CD14-positive monocyte (primary cell): ENCODE measurements at places on chromosomes 4 and X.

DNA sequence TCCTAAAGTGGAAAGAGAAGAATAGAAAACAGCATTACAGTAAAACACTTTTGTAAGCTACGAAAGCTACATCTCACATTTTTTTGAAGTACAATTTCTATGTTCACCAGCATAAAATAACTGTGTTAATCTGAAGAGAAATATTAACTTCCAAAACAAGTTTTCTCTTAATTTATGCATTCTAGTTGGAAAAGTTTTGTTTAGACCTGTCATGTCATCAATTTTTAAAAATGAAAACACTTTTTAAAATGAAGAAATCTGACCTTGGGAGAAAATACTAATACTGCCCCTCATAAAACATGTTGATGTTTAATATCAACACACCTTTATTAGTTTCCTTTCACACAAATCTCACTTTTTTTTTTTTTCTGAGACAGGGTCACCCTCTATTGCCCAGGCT is 45.2 kb downstream of the CCDC158 start:
- DNase-seq, result no peak

DNA sequence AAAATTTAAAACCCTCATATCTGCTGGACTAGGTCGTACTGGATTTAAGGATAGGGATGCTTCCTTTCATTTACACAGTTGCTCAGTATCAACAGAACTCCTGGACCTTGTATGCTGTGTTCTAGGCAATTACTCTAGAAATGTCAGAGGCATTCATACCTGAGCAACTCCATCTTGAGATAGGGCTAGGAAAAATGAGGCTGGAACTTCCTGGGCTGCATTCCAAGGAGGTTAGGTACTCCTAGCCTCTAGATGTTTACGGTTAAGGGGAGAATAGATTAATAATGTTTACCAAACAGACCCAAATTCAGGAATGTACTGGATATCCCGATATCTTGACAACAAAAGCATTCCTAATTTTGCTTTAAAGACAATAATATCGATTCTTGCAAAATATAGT is 84.7 kb upstream of the NLGN4X start:
- no peak for DNase-seq

- DNase-seq, result no peak
Observed at GRCh38 chr4:152278505-152279233, 257.2 kb downstream of the FBXW7 start.

DNA sequence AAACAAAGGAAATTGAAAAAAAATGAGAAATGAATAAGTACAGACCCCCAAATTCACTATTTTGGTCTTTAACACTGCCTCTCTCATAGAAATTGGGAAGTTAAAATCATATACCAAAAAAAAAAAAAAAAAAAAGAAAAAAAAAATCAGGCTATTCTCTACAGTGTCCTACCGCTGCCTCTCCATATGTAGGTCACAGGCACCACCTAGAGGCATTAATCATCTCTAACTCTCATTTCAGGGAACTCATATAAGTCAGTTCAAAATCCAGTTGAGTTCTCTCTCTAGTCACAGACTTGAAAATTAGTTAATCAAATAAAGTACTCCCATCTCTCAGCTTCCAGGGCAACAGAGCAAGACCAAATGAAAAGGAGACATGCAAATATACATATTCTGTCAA is 47.9 kb downstream of the COX18 start:
- no peak for DNase-seq

DNA sequence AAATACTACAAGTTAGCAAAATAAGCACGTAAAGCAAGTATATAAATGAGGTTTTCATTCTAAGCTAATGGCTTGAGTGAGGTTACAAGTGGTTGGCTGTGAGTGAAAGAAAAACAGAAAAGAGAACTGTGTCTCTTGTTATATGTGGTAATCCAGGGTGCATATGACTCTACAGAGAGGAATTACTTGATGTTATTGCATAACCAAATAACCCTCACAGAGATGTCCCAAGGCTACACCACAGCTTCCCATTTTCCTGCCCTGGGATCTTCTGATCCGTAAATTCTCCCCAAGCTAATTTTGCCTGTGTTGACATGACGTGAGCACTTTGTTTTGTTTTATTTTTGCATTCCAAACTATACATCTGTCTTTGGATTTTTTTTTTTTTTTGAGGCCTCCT is 470.0 kb upstream of the INTU start:
- peak; percentile 56 for DNase-seq

- DNase-seq, result no peak
Observed at GRCh38 chrX:105273326-105273725, 52.8 kb upstream of the TEX13A start.

GRCh38 chr4:153728151-153728550 is 31.7 kb downstream of the RNF175 start:
- no peak for DNase-seq

DNA sequence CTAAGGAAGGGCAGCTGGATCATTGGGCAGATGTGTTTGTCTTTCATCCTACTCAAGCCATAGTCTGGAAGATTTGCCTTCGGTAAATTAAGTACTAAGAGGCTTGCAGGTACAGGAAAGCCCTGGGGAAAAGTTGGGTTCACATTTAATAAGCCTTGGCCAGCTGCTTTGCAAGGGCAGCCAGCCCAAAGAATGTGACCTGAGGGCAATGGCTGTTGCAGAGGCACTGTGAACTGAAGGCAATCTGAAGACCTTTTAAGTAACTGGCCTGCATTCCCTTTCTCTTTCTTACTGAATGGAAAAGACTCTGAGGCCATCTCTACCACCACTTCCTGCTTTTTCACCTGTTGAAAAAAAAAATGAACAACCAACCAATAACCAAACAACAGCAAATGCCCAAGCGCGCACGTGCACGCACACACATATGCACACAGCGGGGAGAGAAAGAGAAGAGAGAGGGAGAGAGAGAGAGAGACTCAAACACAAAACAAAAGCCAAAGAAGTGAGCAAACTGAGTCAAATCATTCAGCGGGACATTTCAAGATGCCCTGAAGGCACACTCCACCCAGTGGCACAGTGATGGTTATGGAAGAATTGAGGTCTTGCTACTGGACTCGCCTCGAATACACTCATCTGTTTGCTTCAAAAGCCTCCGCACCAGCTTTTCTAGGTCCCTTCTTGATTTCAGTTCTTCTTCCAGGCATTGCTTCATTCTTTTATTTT is 19.6 kb downstream of the CD40LG start:
- DNase-seq, result no peak

- no peak for DNase-seq
Observed at GRCh38 chr4:2393353-2394270, 24.8 kb downstream of the ZFYVE28 start.

GRCh38 chrX:103398421-103398864 is 22.1 kb downstream of the BEX3 start:
- peak; percentile 42 for DNase-seq

- DNase-seq, result no peak
Observed at GRCh38 chr4:37690976-37691375, 4.8 kb upstream of the RELL1 start.

- DNase-seq, result peak; percentile 29
Observed at GRCh38 chr4:168475745-168476144, 4.5 kb downstream of the DDX60L start.

DNA sequence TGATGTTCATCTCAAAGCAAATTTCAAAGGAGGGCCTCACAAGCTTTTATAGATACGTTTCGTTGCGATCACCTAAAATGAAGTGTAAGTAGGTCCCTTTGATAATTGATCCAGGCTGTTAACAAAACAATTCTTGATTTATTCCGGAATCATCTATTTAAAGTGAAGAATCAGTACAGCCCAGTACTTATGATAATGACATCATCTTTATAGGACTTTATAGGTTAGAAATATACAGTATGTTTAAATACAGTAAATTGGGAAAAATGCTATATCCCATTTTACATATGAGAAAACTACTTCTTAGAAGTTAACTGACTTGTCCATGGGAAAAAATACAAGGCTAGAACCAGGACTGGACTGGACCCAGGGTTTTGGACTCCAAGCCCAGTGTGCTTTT is 3.7 kb downstream of the PTCHD1 start:
- no peak for DNase-seq

DNA sequence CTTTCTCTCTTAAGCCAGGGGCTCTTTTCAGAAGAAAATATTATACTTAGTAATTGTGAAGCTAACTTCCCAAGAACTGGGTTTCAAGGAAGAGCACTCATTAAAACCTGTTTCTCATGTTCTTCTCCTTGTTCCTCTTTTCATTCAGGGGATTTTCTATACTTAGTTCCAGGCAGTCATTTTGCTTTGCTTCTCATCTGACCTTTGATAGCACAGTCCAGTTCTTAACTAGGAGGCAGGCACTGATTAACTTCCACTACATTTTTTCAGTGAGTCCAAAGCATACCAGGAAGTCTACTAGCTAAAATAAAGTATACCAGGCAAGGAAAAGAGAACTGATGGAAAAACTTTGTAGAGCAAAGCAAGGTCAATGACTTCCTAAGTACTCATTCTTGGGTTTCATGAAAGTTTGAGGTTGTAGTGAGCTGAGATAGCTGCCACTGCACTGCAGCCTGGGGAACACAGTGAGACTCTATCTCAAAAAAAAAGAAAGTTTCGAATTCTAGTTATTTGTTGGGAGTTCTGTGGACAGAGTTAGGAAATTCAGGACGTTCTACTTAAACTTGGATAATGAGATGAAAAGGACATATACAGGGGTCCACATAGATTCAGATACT is 190.1 kb upstream of the HS3ST1 start:
- peak; percentile 9 for DNase-seq

GRCh38 chrX:105975382-105975781 is 63.1 kb downstream of the SERPINA7 start:
- DNase-seq, result no peak

- no peak for DNase-seq
Observed at GRCh38 chr4:79913581-79913980, 159.4 kb downstream of the ANTXR2 start.

DNA sequence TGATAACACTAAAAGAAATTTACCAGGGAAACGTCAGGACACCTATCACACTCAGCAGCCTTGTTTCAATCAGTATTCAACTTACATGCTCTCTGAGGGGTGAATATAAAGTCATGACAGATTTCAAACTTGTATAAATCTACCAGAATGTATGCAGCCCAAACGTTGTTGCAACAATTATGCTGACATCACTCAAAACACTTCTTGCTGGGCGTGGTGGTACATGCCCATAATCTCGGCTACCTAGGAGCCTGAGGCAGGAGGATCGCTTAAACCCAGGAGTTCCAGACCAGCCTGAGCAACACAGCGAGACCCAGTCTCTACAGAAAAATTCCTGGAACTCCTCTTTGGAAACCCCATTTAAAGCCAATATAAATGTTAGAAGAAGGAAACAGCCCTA is 266.6 kb upstream of the GPC4 start:
- DNase-seq, result no peak

DNA sequence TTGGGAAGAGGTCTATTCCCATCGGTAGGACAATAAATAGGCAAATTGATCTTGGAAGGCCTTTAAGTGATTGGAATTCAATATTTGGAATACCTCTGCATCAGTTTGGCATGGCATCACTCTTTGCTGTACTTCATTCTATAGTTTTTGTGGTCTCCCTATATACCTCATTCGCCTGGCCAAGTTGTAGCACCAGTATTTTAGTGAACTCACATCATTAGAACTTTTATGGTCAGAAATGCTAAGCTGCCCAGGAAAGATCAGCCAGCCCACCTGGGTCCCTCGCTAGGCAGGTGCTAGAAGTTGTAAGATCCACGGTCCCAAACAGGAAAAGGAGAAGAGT is 40.3 kb downstream of the ZCCHC13 start:
- DNase-seq, result no peak

- no peak for DNase-seq
Observed at GRCh38 chr4:141004823-141005222, 128.4 kb downstream of the RNF150 start.

DNA sequence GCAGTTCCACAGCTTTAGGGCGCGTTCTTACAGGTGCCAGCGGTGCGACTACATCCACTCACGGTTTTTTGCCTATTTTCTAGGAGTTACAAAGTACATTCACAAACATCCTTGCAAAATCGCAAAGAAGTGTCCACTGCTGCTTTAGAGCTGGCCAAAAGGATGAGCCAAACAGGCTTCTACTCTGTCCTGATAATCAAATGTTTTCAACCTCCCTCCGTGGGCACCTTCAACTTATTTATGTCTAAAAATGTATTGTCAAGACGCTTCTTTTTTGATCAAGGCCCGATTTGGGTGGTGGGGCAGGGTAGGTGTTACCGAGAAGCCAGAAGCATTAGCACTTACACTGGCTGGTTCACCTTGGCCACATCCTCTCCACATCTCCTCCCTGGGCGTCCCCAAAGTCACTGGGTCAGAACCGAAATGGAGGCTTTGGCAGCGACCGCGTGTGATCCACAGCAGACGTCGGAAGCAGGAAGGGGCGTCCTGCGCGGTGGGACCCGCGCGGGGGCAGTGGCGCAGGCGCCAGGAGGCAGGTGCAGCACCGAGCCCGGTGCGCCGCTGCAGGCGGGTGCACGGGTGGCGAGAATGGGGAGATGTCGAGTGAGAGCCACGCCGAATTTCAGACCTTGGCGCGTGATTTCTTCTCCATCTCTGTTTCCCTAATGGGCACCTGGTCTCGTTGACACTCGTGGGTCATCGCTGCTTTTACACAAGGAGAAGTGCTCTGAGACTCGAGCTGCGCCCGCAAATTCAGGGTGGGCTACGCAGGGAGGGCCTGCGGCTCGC is 16.9 kb downstream of the NKX3-2 start:
- DNase-seq, result no peak

DNA sequence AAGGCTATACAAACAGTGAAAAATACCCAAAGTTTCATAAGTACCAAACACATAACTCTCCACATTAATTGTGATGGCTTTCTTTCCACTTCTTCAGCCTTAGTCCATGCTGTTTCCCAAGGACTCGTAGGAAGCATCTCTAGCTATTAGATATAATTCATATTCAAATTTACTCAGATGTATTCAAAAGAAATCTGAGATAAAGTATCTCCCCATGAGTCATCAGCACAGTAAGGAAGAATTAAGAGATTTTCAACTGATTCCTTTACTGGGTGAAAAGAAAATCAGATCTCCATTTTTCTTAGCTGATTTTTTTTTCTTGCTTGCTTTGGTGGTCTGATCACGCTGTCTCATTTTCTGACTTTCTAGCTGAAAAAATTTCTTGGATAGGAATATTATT is 71.7 kb downstream of the MID1 start:
- DNase-seq, result no peak

GRCh38 chr4:19803406-19803805 is 448.3 kb upstream of the SLIT2 start:
- DNase-seq, result no peak

- no peak for DNase-seq
Observed at GRCh38 chrX:109312757-109313156, 169.1 kb downstream of the GUCY2F start.

DNA sequence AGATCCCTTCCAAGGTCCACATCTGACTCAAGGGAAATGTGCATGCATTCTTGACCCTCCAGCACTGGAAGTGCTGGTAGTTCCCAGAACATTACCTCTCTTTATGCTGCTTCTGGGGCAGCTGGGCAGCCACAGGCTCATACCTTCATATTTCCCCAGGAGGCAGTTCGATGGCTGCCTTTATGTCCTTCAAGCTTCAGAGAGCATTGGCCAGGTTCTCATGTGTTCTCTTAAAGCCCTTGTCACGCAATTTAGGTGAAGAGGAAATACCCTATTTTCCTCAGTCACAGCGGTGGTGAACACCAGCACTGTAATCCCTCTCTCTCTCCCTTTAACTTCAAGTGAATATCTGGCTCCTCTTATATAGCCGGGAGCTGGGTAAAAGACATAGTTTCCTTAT is 134.3 kb downstream of the MID1IP1 start:
- no peak for DNase-seq

GRCh38 chr4:170651786-170652185 is 562.0 kb upstream of the AADAT start:
- no peak for DNase-seq

- DNase-seq, result no peak
Observed at GRCh38 chr4:29900336-29900735, 819.8 kb upstream of the PCDH7 start.

- no peak for DNase-seq
Observed at GRCh38 chr4:87377816-87378215, 13.2 kb downstream of the HSD17B11 start.
